HuH-7.5 (cell line): ENCODE measurements at places on chromosomes 2 and 18.

DNA sequence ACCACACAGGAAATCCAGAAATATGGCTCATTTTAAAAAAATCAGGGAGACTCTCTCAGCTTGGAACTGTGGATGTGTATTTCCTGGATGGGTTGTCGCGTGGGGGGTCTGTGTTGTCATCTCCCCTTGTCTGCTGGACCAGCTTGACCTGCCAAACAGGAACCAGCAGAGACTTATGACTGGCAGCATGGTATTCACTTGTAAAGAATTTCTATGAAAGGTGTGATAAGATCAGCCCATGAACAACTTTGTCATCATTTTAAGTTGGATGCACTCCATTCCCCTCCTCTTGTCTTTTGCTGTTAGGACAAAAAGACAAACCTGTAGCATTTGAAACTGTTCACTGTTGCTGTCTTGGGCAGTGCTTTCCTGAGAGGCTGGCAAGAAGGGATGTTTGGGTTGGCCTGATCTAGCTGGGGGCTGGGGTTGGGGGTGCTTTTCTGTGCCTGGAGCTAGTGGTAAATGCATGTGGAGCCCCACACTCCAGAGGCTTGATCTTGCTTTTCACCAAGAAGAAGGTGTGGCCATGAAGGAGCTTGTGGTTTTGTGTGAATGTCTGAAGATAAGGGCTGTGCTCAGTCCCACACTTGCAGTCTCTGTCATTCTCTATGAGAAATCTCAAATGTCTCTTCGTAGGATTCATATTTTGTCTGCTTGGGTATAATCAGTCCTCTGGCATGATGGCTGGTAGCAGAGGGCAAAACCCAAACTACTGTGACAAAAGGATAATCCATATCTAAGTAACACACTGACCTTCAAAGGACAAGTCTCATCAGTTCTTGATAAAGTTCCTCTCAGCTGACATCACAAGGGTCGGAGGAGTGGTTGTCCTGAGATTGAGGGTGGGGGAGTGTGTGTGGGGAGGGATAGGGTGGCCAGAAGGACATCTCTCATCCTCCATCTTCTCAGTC is 39.0 kb downstream of the RALB start:
- no peak for DNase-seq

- no peak for DNase-seq
Observed at GRCh38 chr2:464562-465309, 176.8 kb upstream of the ALKAL2 start.

- no peak for DNase-seq
Observed at GRCh38 chr2:144201868-144202468, 318.0 kb downstream of the ZEB2 start.

GRCh38 chr2:138522556-138522955 is 21.0 kb downstream of the SPOPL start:
- DNase-seq, result no peak
